Stimulated activated CD8-positive, alpha-beta memory T cell treated with anti-CD3 and anti-CD28 coated beads, Interleukin-4, amount 100 ng/mL, for 4 hours (primary cell): ENCODE measurements at places on chromosomes 16 and 17.

GRCh38 chr17:73138541-73139138, 26.2 kb upstream of the SSTR2 start:
- no peak for DNase-seq

DNA sequence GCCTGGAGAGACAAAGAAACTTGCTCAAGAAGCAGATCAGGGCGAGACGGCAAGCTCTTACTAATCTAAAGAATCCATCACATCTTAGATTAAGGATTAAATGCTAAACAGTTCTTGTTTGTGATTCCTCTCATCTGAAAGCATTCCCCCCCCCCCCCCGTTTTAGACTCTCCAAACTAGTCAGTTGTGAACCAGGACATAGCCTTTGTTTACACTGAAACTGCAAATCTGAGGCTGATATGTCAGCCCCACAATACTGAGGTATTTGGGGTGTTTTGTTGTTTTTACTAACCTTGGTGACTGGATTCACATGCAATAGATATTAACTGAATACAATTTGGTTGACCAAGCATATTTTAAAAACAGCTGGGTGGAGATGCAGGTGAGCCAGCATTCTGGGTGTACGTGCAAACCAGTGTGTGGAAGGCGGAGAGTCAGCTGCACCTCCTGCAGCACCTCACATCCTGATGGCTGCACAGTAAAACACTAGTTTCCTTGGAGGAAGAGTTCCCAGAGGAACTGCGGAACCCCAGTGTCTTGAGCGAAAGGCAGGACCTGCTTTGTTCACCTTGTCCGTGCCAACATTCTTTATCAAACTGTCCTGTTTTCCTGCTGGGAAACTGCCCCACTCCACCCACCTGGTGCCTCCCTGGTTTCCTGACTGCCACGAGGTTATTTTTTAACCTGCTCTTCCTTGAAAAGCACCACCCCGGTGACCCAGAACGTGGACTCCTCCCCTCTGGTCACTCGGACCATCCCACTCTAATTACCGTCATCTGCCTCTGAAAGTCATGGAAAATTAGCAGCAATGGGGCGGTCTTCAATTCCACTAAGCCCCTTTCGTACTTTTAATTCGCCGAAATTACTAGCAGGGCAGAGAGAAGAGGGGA, 1.2 kb upstream of the YPEL2 start:
- DNase-seq, result no peak

DNA sequence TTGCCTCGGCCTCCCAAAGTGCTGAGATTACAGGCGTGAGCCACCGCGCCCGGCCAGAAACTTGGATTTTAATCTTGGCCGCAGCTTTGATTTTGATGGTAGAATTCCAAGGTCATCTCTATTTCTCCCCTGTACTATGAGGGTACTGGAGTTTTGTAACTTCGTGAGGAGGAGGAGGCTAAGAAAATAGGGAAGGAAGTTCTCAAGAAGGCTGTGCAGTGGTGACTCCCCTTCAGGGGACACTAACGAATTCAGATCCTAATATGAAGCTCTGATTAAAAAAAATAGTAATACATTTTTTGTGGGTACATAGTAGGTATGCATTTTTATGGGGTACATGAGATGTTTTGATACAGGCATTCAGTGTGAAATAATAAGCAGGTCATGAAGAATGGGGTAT, 55.9 kb downstream of the LDHD start:
- no peak for DNase-seq

GRCh38 chr16:3578121-3578520, 918 bp upstream of the NLRC3 start:
- peak; percentile 13 for DNase-seq

DNA sequence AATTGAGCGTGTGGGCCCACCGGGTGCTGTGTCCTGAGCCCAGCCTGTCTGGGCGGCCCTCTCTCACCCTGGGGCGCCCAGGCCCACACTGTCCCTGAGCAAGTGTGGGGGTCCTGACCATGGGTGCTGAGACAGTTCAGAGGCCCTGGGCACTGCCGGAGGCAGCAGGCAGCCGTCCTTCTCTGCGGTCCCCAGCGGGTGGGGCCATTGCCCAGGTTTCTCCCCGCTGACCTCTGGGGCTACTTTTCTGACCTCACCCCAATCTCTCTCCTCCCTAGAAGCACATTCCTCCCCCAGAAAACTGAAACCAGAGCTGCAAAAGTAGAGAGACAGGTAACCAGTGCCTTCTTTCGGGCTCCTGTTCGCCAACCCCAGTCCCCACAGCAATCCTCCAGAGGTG, 36.0 kb upstream of the PVALEF start:
- DNase-seq, result no peak
